ENCODE measurements at places on chromosomes 3 and 15. TPM values are rescaled to one million over a fixed set of nuclear protein-coding genes. Genes with fewer than 3 reads are reported as not detected.

RAB6B gene
- 0.32 TPM for total RNA-seq

GOLGA6B gene
- not detected for total RNA-seq

CADPS gene
- not detected for total RNA-seq

FANCD2OS gene
- not detected for total RNA-seq

BNC1 gene
- 0.49 TPM for total RNA-seq

DPPA4 gene
- total RNA-seq, result not detected

RBP2 gene
- not detected for total RNA-seq

C3orf62 gene
- total RNA-seq, result 2.0 TPM

HCLS1 gene
- 31.9 TPM for total RNA-seq

HHATL gene
- not detected for total RNA-seq

CCK gene
- total RNA-seq, result not detected

TRPM1 gene
- total RNA-seq, result 0.81 TPM

PLSCR4 gene
- total RNA-seq, result 693 TPM

PLA2G4D gene
- total RNA-seq, result not detected

NISCH gene
- total RNA-seq, result 46.6 TPM

TGM4 gene
- total RNA-seq, result not detected

CYP1A1 gene
- total RNA-seq, result 31.5 TPM

PRSS50 gene
- total RNA-seq, result not detected

TMEM212 gene
- not detected for total RNA-seq

SEMA3G gene
- 6.8 TPM for total RNA-seq

PLEKHO2 gene
- total RNA-seq, result 34.0 TPM

Measured in bladder microvascular endothelial cell (primary cell).